ENCODE measurements at places on chromosomes 1 and 21.

GRCh38 chr1:186424539-186424938, 36.4 kb downstream of the PDC start:
- DNase-seq, result no peak

DNA sequence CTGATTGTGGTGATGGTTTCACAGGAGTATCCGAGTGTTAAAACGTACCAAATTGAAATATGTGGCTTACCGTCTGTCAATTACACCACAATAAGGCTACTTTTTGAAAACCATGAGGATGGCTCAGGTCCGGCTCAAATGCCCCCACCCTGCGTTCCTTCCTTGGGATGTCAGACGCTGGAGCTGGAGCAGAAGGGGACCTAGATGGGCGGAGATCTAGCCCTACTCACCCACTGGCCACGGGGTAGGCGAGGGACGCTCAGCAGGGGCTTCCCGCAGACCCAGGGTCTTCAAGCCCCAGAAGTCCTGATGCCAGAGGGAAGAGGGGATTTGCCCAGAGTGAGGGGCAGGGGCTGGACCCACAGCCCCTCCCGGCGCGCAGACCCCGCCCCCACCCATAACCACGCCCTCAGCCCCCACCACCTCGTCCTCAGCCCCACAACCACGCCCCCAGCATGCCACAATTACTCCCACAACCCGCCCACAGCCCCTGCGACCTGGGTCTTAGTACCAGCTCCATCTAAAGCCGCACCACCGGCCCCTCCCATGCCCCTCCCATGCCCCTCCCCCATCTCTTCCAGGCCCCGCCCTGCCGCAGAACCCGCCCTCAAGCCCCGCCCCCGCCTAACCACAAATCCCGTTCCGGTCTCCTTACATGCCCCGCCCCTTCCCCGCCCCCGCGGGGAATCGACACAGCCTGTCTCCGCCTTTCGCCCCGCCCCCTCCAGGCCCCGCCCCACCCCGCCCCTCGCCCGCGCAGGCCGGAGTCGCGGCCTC, at the start of gene LRRC3:
LRRC3 (plus strand) TSS at position 764 of the 777 bp plus-strand sequence. CDS start 1,135 bp downstream, outside the sequence.
- peak; percentile 78 for DNase-seq

DNA sequence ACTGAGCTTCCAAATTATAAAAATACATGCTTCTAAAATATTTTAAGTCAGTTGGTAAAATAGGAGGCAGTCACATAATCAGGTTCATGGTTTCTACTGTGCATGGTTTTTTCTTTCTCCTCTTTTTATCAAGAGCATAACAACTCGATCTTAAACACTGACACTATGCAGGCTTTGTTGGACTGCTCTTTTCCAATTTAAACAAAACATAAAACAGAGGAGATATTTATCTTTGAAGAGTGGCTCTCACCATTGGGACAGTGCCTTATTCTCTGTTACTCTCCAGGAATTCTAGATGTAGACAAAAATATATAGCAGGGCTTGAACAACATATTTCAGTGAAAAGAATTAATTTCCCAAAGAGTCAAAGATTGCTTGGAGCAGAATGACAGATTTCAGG, 883.5 kb upstream of the ADGRL2 start:
- DNase-seq, result no peak

GRCh38 chr1:19360016-19360415, 47.9 kb downstream of the SLC66A1 start:
- DNase-seq, result no peak

GRCh38 chr1:167128261-167129227, 34.7 kb downstream of the STYXL2 start:
- DNase-seq, result no peak

DNA sequence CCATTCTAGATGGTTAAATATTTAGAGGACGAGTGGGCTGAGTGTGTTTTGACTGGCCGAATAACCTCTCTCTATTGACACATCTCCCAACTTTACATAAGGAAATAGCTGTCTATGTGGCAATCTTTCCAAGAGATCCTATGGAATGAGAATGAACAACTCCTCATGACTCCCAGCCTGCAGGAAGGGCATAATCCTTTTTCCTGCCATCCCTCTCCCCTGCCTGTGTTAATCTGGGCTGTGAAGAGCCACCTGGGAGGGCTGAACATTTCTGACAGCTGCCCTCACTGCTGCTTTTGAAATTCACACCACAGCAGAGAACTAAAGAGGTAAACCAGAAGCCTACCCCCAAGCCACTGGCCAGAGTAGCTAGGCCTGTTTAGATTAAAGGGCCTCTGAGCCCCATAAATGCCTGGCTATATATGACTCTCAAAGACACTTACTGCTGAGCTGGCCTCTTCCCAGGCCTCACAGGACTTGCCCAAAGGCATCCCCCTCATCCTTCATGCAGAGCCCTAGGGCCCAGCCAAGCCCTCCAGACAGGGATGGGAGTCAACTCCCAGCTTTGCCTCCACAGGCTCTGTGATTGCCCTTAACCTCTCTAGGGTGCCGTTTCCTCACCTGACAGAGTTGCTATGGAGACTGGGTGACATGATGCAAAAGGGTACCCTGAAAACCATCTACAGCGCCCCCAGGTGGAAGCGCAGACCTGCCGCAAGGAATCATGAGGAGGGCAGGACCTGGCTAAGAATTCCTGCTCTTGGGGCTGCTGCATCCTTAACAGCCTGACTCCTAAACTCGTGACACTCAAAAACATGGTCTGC, 42.0 kb upstream of the LDLRAP1 start:
- DNase-seq, result no peak

GRCh38 chr1:60051191-60051590, 22.4 kb downstream of the C1orf87 start:
- no peak for DNase-seq

GRCh38 chr1:226121587-226122400, 59.3 kb downstream of the H3-3A start:
- DNase-seq, result peak; percentile 47

GRCh38 chr1:172350856-172351255, 69.6 kb upstream of the C1orf105 start:
- no peak for DNase-seq

- DNase-seq, result no peak
Measured at GRCh38 chr1:29586991-29587745, 350.8 kb downstream of the PTPRU start.

- DNase-seq, result no peak
Measured at GRCh38 chr1:166174108-166174507, 7.3 kb upstream of the FAM78B start.

GRCh38 chr1:115833856-115834255, 7.1 kb downstream of the NHLH2 start:
- no peak for DNase-seq

GRCh38 chr1:50279622-50280330, 143.5 kb downstream of the DMRTA2 start:
- no peak for DNase-seq

GRCh38 chr1:158076441-158076840, 83.0 kb downstream of the KIRREL1 start:
- no peak for DNase-seq

DNA sequence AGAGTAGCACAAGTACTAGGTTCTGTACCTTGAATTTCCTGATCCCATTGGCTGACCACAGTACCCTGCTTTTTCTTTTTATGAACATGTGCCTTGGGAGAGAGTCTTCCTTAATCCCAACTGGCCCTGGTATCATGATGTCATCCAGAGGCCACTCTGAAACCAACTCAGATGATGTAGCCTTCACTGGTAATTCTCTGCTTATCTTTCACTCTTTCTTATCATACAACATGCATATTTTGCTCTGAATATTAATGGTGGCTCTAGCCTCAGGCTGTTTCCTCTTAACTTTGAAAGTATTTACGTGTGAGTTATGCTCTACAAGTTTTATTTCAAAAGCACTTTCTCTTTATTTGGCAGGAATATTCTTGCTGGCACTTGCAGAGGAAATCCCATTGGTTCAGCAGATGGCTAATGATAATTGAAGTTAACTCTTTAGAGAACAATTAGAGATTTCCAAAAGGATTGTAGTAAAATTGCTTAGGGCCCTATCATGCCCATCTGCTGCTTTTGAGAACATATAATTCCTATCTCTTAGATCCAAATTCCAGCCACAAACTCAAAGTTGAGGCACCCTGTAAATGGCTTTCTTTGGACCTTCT, 86.1 kb downstream of the PTGER3 start:
- no peak for DNase-seq

- DNase-seq, result no peak
Measured at GRCh38 chr21:44803651-44804050, 2.0 kb upstream of the UBE2G2 start.
